ENCODE measurements at places on chromosomes 4 and X.

- no peak for DNase-seq
Observed at GRCh38 chr4:121728066-121728465, 31.3 kb upstream of the ANXA5 start.

- peak; percentile 49 for DNase-seq
Observed at GRCh38 chrX:283115-283845, 2.1 kb downstream of the PLCXD1 start.

GRCh38 chrX:7067256-7067655 lies 80.3 kb upstream of the STS start:
- DNase-seq = no peak

DNA sequence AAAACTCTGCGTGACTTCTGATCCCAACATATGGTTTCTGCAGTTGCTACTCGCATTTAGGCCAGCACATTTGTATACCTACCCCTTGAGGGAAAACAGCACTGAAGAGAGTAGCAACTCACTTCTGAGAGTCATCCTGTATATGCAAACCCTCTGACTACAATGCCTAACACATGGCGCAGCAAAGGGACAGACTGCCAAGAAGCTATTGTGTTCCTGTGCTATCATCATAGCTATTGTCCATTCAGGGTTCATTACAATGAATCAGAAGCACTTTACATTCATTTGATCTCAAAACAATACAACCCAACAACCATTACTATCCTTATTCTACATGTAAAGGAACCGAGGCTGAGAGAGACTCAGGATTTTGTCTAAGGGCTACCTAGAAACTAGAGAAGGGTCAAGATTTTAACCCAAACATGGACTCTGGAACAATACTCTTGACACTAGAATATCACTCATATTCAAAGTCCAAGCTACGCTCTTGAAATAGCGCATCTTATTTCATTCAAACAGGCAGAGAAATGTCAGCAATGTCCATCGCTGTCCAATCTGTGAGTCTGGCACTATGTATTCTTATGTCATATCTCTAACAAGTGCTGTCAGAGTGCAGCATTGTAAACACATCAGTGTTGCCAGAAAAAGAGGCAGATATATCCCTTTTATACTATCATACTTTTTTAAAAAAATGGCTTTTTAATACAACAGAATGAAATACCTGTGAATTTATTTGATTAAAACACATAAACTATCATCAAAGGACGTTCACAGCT lies 173.6 kb downstream of the CORIN start:
- DNase-seq = no peak

DNA sequence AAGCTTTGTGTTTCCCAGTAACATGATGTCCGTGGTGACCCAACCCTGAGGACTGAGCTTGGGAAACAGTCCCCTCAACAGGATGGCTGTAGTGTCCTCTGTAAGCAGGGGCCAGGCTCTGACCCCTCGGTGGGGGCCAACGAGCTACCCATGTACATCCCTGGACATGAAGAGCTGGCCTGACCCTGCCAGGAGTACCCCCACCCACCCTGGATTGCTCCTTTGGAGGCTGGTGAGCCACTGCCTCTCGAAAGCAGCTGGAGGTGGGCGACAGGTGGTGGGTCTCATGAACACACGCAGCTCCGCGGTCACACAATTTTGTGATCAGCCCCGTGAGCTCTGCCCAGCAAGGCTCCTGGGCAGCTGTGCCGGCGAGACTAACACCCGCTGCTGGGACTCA lies 33.5 kb downstream of the NSG1 start:
- DNase-seq = no peak

DNA sequence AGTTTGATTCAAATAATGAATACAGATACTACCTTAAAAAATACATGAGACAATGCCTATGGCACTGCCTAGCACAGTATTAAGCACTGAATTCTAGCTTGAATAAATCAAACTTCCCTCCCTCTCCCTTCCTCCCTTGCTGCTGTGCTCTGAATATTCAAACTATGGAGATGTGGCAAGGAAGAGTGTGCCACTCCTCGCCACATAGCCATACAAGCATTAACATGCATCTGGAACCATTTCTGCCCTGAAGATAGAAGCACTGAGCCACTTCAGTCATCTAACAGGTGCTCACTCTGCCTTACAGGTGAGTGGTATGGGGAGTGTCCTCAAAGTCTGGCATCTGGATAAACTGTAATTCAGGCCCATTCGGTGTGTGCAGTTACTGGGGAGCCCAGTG lies 276.9 kb downstream of the ARHGAP24 start:
- DNase-seq = no peak

DNA sequence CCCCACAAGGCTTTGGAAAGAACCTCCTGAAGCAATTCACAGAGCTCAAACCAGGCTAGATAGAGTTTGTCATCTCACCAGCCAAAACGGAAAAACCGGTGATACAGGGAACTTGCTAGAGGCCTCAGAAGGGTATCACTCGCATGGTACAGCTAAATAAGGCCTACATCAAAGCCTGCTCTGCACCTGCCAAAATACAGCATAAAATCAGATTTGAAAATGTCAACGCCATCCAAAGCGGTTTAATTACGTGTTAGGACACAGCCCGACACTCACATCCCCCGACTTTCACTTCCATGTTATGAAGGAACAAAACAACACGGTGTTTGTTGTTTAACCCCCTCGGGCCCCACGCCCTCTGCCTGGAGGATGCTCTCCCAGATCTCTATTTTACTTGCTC lies 65.0 kb downstream of the MAPK10 start:
- no peak for DNase-seq

GRCh38 chrX:22095286-22095685 lies 63.2 kb downstream of the PHEX start:
- DNase-seq = no peak

DNA sequence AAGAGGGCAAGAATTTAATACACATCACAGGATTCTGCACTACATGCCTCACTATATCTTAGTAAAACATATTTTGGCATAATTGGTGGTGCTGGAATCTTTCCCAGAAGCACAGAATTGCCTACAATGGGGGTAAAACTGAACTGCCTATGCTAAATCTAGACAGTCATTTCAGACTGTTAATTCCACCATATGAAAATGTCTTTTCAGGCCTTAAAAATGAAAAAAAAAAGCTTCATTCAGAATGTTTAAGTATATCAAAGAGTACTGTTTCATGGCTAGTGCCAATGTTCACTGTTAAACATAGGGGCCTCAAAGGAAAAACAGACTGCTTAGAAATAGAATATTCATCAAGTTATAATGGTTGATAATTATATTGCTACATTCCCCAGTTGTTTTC lies 797.0 kb downstream of the PCDH19 start:
- DNase-seq = no peak

DNA sequence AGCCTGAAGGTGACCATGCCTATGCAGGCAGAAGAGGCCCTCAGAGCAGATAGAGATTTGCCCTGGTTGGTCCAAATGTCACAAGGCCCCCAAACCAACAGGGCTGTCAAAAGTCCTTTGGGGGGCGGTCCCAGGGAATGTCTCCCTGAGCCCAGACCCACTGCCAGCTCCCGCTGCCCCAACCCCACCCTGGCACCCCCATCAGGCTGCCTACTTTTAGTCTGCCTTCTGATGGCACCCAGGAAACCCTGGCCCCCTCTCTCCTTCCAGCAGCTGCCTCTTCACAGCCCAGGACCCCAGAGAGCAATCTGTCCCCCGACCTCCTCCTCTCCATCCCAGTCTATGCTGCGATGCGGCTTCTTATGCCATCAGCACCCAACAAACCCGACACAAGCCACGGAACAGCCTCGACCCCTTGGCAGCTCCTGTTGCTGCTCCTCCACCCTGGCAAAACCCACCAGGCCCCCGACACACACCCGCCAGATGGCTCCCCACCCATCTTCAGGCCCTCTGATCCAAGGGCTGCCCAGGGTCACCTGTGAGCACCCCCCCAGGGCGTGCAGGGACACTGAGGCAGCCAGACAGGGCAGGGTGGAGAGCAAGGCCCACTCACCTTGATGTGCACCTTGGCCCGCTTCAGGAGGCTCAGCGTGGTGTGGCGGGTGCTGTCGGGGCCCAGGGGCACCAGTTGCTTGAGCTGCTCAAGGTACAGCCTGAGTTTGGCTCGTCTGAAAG lies 9.9 kb downstream of the MXD4 start:
- DNase-seq = no peak

DNA sequence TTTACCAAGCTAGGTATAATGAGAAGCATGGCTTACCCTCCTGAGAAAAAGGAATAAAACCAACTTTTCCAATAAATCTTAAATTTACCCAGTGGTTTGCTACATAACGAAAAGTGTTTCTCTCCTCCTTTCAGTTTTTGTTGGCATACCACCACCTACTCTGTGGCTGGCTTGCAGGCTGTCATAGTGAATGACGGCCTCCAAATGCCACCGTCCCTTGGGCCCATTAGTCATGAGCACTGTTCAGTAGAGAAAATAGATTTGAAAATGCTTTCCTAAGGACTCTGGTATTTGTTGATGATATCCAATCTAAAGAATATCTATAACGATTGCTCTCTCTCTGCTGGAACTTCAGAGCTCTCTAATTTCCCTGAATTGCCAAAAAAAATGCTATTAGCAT lies 488.3 kb downstream of the MAGEE1 start:
- no peak for DNase-seq

DNA sequence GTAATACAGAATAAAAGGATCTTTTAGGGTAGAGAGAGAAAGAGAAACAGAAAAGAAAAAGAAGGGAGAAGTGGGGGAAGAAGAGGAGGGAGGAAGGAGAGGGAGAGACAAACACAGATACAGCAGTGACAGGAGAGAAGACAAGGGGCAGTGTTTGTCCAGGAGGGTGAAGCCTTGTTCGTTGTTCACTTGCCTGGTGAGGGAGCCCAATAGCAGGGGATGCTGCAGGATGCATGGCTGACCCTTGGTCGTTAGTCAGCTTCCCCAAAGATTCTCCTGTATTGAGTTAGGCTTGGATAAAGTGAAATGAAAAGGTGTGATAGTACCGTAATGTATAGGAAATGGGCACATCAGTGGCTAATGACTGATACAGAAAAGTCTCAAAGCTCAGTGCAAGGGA lies 403.7 kb downstream of the IL15 start:
- DNase-seq = no peak

- no peak for DNase-seq
Observed at GRCh38 chr4:76316131-76316530, 9.6 kb downstream of the STBD1 start.

Measured in AG04450 (cell line).